ENCODE measurements at places on chromosomes 7 and 10. TPM values are rescaled to one million over a fixed set of nuclear protein-coding genes. Genes with fewer than 3 reads are reported as not detected.

SPDYE3 gene
- total RNA-seq, result not detected

LIPK gene
- not detected for total RNA-seq

ACHE gene
- total RNA-seq, result 51.0 TPM

GPR15LG gene
- not detected for total RNA-seq

SLC35G1 gene
- total RNA-seq, result 3.9 TPM

FGFBP3 gene
- 0.42 TPM for total RNA-seq

MMRN2 gene
- total RNA-seq, result 0.94 TPM

Data from myocyte (in vitro differentiated cells).